ENCODE measurements at places on chromosomes 6 and 20.

GRCh38 chr6:53811082-53811481, 16.3 kb downstream of the LRRC1 start:
- DNase-seq = no peak

- DNase-seq = no peak
Measured at GRCh38 chr20:5181958-5182357, 55.1 kb downstream of the CDS2 start.

GRCh38 chr6:133632206-133632605, 256.7 kb upstream of the TCF21 start:
- DNase-seq = no peak

- no peak for DNase-seq
Measured at GRCh38 chr6:152184573-152184916, 377.1 kb downstream of the ESR1 start.

- no peak for DNase-seq
Measured at GRCh38 chr6:56482525-56482924, 160.2 kb downstream of the DST start.

DNA sequence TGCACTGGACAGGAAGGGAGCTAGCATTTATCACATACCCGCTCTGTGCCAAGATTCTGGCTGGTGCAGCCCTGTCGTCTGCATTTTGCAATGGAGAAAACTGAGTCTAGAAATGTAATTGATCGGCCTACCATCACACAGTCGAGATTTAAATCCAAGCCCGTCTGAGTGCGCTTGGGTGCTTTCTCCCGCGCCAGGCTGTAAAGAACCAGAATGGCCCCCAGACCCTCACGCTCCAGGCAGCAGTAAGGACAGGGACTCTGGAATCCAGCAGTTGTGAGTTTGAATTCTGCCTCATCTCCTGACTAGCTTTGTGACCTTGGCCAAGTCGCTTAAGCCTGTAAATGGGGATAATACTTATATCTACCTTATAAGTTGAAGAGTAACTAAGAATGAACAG, 10.8 kb downstream of the DYNLRB1 start:
- DNase-seq = no peak

GRCh38 chr20:12913781-12914443, 94.9 kb upstream of the SPTLC3 start:
- no peak for DNase-seq

GRCh38 chr6:135905604-135906300, 54.3 kb downstream of the PDE7B start:
- no peak for DNase-seq

DNA sequence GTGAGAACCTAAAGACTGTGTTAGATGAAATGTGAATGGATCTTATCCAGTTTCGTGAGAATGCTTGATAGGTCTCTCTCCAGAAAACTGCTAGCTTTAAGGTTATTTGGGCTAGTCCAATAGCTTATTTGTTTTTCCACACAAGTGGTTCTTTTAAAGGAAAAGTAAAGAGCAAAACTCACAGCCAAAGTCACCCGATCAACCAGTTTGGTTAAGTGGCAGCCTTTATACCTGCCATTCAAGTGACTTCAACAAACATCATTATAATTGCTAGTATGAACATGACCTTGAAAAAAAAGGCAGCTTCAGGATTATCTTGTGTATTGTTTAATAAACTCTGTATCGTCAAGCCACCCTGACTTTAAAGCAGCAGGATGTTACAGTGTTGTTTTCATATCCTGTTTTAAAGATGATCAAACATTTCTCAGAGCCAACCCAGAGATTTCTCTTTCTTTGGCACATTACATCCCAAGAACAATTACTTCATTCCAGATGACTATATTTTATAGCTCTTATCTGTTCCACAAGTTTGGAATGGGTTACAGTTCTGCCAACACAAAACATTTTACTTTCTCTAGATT, 253.4 kb downstream of the EPHA7 start:
- DNase-seq = no peak

- DNase-seq = no peak
Measured at GRCh38 chr6:52547647-52548352, 29.1 kb downstream of the TRAM2 start.

GRCh38 chr6:26258212-26258977, 106.6 kb upstream of the BTN3A2 start:
- no peak for DNase-seq

DNA sequence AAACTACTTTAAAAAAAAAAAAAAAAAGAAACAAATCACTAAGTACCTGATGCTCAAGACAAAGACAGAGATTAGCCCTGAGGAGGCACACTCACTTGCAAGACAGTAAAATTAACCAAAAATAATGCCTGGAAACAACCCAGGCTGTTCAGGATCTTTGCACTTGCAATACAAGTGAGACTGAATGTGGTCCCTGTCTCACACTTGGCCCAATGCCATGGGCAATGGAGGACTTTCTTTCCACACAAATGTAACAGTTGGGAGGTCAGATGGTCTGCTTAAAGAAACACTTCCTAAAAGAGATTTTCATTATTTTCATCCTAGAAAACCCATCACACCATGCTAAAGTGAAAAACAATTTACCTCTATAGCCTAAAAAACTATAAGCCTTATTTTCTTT, 16.2 kb downstream of the STAU1 start:
- no peak for DNase-seq

- peak; percentile 29 for DNase-seq
Measured at GRCh38 chr6:45421709-45422502, 44.2 kb upstream of the SUPT3H start.

DNA sequence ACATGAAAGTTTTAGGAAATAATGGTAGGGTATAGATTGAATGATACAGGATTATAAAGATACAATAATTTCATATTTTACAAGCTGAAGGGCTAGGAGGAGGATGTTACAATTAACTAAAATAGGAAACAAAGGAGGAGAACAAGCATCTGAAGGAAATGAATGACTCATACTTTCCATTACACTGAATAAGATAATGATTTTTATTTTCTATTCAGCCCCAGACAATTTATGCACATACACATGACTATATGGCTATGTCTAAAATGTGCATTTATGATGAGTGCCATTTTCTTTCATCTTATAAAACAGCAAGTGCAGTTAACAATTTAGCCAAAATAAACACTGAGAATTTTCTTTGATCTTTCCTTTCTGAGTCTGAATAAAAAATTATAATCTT, 994.6 kb upstream of the ADGRB3 start:
- DNase-seq = no peak

GRCh38 chr6:14953836-14954235, 292.0 kb upstream of the JARID2 start:
- no peak for DNase-seq

- DNase-seq = no peak
Measured at GRCh38 chr6:120947111-120947510, 387.2 kb downstream of the TBC1D32 start.

DNA sequence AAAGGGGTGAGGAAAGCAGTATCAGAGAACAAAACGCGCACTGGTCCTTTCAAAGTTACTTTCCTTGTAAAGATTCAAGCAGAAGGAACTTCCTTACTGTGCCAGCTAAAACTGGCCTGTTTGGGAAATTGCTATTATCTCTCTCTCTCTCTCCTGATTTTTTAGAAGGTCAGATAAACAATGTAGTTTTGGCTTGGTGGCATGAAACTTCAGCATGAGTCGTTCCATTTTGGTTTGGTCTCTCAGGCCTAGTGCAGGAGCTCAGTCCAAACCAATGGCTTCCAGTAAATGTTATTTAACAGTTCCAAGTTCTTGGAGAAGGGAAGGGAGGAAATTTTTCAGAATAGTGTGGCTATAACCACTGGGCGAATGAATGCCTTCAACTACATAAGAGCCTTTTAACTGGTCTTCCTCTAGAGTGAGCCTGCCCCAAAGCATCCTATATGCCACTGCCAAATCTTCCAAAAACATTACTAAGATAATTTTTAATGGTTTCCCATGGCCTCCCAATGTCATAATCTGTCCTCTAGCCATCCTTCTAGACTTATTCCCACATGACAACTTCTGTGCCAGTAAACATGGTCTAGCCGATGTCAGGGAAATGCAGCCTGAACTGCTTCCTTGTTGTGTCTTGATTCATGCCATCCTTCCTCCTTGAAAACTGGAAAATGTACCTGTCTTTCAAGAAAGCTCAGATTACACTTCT, 9.1 kb upstream of the SNX9 start:
- DNase-seq = no peak

DNA sequence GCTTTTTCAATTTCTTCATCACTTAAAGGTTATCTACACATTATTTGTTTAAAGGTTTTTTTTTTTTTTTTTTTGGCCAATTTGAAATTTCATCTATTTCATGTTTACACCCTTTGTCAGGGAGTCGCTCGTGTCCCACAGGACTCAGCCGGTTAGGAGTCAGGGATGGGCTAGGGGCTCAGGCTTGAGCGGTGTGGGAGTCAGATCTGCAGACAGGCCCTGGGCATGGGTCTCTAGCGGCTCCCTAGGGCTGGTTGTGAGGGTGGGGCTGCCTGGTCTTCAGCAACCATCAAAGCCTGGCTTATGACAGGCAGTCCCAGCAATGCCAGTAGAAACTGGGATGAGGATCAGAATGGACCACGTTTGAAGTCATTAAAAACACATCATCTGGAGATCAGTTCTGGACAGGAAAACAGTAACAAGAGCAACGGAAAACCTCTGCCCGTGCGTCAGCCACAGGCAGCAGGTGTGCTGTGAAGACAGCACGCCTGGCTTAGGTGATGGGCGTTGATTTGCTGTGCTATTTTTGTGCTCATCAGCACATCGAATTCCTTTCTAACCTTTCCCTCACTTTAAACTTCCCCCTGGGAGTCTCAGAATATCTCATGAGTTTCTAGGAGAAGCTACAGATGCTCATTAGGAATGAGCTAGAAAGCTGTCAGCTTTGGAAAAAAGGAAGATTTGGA, 91.3 kb upstream of the MPC1 start:
- no peak for DNase-seq

DNA sequence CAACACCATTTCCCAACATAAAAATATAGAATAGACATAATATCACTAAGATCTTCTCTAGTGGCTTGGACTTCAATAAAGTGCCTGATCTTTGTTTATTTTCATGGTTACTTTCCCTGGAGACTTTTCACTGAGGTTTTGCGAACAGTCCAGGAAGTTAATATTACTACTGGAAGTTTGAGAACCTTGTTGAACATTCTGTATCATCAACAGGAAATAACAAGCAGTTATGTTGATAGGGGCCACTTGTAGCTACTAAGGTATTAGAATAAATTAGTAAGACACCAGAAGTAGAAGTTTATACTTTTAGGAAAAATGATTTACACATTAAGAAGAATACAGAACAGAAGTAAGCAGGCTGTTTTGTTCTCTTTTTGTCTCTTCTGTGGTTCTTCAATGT, 180.2 kb downstream of the TFAP2B start:
- DNase-seq = no peak

DNA sequence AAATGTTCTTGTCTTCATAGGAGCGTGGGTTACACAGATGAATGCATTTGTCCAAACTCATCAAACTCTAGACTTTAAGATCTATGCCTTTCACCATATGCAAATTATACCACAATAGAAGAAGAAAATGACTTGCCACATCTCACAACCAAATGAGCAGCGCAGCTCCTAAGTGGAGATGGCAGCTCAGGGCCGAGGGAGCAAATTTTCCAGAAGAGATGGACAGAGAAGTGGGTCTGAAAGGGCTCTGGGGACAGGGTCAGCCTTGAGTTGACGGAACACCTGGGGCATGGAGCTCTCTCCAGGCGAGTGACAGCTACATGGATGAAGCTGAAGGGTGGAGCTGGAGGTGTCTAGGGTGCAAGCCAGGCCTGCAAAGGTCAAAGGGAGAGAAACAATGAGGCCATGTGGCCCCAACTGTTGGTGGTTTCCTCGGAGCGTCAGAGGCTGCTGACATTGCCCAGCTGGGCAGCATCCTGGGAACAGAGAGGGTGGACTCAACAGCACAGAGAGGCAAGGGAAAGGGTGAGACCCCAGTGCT, 228.3 kb downstream of the NRN1 start:
- no peak for DNase-seq

DNA sequence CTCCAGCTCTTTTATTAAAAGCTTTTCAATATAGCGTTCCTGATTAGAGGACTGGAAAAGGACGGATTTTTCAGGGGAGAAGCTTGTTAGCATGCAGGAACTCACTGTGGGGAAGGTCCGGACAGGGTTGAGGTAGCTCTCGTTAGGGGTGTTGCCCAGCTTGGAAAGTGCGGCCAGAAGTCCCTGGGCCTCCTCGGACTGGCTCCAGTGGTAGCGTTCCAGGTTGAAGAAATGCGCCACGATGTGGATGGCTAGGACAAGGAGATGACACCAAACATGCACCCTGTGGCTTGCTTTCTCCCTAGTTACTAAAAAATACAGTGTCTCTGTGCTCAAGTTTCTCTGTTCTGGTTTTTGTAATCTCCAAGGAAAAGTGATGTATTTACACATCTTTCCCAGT, 12.5 kb downstream of the NOX3 start:
- no peak for DNase-seq

GRCh38 chr6:31055441-31055840, 45.2 kb downstream of the MUC22 start:
- no peak for DNase-seq

DNA sequence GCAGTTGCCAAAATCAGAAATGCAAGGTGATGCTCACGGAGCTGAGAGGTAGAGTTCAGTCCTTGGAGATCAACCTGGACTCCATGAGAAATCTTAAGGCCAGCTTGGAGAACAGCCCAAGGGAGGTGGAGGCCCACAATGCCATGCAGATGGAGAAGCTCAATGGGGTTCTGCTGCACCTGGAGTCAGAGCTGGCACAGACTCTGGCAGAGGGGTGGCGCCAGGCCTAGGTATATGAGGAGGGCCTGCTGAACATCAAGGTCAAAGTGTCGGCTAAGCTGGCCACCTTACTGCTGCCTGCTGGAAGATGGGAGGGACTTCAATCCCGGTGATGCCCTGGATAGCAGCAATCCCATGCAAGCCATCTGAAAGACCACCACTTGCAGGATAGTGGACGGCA, 23.9 kb upstream of the FUT9 start:
- no peak for DNase-seq

DNA sequence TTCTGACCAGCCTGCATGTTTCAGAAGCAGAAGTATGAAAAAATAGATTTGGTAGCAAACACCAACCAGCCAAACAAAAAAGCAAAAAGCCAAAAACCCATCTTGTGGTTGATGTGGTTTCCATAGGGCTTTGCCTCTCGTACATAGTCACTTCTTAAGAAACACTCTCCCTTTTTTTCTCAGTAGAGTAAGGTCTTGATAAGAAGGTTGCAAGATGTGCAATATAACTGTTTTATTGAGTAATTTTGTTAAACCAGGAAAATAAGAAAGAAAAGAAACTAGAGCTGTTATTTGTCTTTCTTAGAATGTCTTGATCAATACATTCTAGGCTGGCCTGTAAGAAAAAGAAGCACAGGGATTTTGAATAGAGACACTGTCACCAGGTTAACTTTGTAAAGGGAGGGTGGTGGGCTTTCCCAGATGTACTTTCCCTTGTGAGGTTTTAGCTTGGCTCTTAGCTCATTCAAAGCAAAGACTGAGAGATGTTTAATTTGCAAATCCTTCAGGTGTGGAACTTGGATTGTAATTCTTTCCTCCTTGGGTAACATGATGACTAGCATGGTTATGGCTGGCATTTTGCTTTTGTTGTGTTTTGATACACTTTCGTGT, 49.7 kb downstream of the AKAP12 start:
- DNase-seq = no peak

GRCh38 chr20:15555913-15556312, 1017.3 kb downstream of the KIF16B start:
- DNase-seq = no peak

- no peak for DNase-seq
Measured at GRCh38 chr20:17529586-17529985, 1.6 kb downstream of the BFSP1 start.

Data from stimulated activated CD8-positive, alpha-beta memory T cell treated with anti-CD3 and anti-CD28 coated beads, Interleukin-4, amount 100 ng/mL, for 1 hour (primary cell).